Ecto neural progenitor cell (in vitro differentiated cells): ENCODE measurements at places on chromosomes 1 and 21.

DNA sequence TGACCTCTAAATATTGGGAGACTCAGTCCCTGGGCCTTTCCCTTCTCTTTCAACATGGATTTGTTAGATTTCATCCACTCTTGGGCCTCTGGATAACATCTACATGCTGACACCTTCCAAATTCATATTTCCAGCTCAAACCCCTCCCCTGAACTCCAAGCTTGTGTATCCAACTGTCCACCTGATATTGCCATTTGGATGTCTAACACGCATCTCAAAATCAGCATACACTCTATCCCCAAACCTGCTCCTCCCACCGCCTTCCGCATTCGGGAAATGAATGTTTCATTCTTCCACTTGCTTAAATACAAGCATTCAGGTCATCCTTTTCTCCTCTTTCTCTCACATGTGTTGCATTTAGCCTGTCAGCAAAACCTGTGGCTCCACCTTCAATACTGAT lies 17.5 kb upstream of the KAZN start:
- no peak for DNase-seq

GRCh38 chr1:200240656-200241055 lies 169.2 kb downstream of the ZNF281 start:
- DNase-seq: no peak

DNA sequence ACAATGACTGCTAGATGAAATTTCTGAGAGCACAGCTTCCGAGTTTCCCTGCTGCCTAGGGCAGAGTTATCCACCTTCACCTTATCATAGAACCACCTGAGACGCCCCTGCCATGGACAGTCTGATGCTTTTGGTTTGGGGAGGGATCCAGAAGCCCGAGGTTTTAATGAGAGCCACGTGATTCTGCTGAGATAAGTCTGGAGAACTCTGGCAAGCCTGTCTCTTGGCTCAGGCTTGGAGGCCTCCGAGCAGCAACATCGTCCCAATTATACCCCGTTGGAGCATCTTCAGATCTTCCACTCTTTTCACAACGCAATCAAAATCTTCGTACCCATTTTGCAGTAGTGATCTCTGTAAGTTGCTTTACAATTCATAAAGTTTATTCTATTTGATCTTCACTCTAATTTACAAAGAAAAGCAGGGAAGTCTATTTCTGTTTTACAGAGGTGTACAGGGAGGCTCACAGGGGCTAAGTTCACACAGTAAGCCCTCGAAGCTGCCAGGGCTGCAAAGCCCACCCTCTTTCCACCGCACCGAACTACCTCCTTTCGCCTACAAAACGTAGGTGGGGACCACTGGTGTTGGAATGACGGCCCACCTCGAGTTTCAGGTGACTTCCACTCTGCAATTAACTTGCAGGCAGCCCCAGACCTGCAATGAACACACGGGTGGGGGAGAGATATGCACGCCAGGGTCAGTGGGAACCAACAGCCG lies 513 bp upstream of the HHAT start:
- DNase-seq: no peak

DNA sequence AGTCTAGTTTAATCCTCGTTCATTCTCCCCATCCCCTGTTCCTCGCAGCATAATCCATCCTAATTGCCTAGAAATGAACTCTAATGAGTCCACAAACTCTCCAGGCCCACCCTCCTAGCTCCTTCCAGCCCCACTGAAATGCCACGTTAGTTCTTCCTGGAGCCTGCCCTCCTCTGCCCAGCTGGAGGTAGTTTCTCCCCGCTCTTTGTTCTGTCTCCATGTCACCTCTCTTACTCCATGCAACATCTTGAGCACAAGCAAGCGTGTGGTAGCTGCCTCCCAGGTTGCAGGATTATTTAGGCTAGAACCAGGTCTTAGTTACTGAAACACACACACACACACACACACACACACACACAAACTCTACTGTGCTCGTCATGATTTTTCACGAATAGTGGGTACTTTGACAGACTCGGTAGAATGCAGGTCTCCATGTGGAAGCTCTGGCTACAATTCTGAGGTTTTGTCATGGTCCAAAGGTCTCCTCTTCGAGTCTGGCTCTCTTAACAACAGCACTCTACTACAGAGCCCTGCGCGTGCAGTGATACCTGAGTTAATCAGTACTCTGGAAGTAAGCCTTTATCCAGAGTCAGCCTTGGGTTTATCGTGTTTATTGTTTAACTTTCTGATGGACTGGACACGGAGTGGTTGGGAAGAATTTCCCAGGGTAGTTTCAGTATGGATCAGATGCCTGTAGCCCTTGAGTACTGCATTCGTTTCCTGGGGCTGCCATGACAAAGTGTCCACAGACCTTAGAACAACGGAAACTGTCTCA lies 27.5 kb downstream of the HUNK start:
- no peak for DNase-seq

- peak; percentile 90 for DNase-seq
These were observed at the start of gene ZFYVE9 for GRCh38 chr1:52141513-52142219. Gene ZFYVE9 (plus strand): TSS chr1:52142089. CDS start chr1:52233207, 91,118 bp downstream.

DNA sequence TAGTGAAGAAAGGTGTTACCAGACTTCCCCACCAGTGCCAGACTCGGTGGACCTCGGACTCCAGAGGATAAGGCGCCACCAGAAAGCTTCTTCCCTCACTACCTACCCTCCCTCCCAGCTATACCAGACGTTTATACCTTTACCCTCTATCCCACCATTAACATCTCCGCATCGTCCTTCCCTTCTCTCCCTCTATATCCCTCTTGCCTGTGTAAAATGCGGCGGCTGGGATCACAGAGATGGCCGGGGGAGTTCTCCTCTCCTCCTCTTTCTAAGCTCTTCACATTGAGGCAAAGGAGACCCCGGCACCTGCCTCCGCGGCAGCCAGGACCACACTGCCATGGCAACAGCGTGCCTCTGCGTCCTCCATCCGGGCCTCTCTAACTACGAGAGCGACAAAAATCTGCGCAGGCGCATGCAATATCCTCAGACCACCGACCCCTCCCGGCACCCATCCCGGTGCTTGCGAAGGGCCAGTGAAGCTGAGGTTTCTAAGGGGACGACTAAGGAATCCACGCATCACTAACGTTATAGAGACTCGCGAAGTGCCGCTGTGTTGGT lies at the start of gene CCDC181:
CCDC181 (minus strand) TSS at position 394 of the 561 bp plus-strand sequence. CDS start 2,547 bp downstream, outside the sequence.
- DNase-seq: peak; percentile 93

GRCh38 chr1:167357305-167357704 lies 136.6 kb downstream of the POU2F1 start:
- DNase-seq: no peak

DNA sequence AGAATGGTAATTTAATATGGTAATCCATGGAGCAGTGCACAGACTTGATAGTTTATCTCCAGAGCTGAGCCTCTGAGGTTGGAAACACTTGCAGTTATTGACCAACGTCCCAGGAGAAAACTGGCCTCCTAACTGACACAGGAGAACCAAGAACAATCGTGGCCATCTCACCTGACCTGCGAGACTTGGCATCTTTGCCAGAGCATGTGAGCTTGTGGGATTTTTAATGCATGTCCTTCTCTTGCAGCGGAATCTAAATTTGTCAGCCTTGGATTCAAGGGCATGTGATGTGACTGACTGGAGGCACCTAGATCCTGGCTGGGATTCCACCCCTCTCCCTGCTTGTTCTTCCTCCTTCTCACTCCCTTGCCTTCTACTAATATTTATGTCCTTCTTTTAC lies 27.8 kb upstream of the SLC26A9 start:
- DNase-seq: no peak

- no peak for DNase-seq
These were observed 27.1 kb upstream of the LEPR start for GRCh38 chr1:65393347-65393746.

DNA sequence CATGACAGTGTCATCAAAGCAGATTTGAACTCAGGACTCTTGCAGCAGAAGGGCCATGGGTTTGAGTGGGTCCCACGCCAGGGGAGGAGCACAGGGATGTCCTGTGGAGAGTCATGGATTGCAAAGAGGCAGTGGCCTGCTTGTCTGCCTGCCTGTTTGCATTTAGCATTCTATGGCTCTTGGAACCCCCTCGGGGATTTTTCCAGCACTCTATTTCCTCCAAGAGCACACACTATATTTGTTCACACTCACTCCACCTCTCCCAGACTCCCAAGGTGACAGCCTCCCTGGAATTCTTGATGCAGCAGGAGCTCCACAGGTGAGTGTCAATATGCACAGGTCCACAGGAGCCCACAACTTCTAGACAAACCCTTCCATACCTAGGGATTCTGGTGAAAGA lies 73.1 kb upstream of the LRRN2 start:
- DNase-seq: no peak

GRCh38 chr1:203085528-203086406 lies at the start of gene MYOG:
Gene MYOG (minus strand): TSS chr1:203086012. CDS start chr1:203085961, 51 bp downstream.
- DNase-seq: peak; percentile 45

- DNase-seq: no peak
These were observed 47.8 kb downstream of the GPR88 start for GRCh38 chr1:100585786-100586185.
